Progenitor cell of endocrine pancreas (in vitro differentiated cells): ENCODE measurements at places on chromosomes 1 and 21.

DNA sequence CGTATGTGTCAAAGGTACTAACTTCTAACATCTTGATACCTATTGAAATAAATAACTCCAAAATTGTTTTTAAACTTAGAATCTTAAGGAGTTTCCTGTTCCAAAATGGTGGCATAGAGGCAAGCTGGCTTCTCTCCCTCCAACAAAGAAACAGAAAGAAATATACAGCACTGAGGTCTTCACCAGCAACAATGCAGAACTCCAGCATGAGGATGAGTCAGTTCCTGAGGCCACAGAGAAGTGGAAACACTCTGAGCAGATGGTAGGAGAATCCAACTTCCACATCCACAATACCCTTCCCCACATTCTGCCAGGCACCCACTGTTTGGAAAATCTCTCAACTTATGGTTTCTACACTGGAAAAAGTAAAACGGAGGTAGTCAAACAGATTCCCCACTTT lies 12.2 kb upstream of the PPIH start:
- no peak for DNase-seq

GRCh38 chr21:27582246-27582947 lies 615.5 kb upstream of the ADAMTS5 start:
- DNase-seq: no peak

DNA sequence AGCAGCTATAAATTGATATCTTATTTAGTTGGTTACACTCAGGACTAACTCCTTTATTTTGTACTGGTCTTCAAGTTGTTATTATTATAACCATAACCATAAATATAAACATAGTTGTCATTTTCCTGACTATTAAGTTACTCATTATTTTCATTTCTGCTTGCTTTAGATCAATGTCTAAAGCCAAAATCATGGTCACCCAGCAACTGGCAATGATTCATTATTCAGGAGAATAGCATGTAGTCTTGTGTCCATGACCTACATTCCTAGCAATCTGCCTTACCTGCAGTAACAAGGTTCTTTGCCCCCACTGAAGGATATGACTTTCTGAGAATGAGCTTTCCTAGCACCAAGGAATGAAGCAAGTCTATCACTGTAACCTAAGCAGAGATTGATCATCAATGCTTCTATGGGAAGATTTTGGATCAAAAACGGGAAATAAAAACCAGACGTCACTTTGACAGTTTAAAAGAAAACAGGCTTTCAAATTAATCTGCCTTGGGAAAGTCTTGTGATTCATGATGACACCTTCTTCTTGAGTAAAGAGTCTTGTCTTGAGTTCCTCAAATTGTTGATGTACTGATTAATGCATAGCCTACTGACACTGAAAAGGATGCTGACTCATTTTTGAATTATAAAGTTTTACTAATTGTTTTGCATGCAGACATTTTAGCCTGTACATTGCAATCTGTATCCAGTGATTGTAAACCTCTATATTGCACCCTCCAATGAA lies 203.3 kb upstream of the IVNS1ABP start:
- no peak for DNase-seq

- no peak for DNase-seq
Measured at GRCh38 chr1:28295936-28296335, 32.9 kb upstream of the MED18 start.

DNA sequence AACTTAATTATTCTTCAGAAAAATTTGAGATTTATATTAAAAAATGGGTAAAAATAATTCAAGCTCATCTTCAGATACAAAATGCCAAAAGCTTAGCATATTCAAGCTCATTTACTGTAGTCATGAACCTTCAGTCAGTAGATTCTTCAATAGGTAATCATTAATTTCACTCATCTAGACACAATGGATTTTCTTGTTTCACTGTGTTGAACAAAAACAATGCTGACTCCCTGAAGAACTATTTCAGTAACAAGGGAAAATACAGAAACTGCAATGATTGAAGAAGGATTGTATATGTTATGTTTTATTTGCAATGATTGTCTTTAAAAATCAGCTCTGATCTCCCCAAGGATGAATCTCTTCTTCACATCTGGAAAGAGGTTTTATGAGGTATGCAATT lies 9.2 kb upstream of the HOOK1 start:
- DNase-seq: no peak

DNA sequence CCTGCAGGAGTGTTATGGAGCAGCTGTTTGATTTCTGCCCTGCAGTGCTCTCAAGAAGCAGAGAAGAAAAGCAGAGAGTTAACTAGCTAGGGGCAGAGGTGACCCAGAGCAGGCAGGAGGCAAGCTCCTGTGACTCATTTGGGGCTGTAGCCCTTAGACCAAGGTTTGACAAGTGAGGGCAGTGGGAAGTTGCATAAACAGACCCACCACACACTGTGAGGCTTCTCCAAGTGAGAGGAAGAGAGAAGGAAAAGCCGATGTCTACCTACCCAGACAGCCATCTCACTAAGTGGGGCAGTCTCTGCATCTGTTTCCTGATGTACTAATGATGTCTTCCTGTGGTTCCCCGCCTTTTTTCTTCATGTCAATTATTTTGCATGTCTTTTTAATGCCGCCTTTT lies 159.9 kb upstream of the NR5A2 start:
- no peak for DNase-seq

DNA sequence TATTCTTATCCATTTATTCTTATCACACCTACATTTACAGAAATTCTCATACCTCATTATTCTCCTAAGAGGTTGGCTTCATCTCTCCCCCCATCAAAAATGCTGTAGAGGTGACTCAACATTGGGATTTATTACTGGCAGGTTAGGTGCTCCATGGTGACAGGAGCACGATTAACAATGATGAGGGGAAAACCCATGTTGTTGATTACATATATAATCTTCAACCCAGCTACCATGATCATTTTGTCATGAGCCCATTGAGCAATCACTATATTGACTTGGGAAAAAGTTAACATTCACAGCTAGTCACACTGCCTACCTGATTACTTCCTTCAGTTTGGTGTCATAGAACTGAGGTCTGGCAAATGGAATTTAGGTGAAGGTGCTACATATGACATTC lies 712.1 kb upstream of the CHRM3 start:
- no peak for DNase-seq

GRCh38 chr1:22681556-22682276 lies 28.7 kb downstream of the C1QB start:
- DNase-seq: no peak

GRCh38 chr1:58874342-58874741 lies 90.5 kb upstream of the JUN start:
- DNase-seq: no peak

DNA sequence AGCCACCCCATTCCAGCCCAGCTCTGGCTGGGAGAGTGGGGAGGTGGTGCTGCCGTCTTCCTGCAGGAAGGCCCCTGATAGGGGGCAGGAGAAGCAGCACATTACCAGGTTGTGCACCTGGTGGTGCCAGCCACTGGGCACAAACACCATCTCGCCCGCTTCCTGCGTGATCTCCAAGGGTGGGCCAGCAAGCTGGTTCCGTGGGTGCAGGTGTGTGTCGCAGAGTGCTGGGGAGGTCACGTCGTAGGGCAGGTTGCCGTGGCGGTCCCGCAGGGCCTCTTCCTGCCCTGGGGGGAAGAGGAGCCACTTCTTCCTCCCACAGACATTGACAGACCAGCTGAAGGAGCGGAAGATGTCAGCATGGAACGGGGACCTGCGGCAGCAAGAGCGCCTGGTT lies 1.8 kb downstream of the JMJD4 start:
- DNase-seq: no peak

DNA sequence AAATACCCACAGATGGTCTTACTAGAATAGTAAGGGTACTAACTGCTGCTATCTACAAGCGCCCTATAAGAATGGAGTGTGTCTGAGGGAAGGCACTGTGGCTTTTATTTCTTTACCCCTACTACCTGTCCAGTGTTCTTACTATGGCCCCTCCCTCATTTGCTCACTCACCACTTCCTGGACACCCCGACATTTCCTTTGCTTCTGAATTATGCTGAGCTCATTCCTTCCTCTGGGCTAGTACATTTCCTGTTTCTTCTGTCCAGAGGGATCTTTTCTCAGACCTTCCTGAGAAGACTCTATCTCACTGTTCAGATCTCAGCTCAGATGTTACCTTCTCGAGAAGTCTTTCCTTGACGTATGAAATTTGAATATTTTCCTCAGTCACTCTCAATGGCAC lies 192.1 kb upstream of the DAB1 start:
- no peak for DNase-seq

DNA sequence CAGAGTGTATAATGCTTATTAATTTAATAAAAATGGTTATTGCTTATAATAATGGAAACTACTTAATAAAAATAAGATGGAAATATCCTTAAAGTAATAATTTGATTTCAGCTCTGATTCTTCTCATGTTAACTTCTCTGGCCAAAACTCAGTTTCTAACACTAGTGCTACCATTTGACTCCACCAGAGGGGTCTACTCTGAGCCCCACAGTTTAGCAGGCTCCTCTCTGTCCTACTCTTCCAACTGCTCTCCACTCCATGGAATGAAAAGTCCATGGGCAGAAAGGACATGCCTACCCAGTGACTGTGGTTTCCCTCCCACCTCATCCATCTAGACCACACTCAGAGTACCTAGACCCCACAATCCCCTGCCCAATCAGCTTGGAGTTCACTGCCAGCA lies 489.1 kb upstream of the CAMK1G start:
- no peak for DNase-seq

DNA sequence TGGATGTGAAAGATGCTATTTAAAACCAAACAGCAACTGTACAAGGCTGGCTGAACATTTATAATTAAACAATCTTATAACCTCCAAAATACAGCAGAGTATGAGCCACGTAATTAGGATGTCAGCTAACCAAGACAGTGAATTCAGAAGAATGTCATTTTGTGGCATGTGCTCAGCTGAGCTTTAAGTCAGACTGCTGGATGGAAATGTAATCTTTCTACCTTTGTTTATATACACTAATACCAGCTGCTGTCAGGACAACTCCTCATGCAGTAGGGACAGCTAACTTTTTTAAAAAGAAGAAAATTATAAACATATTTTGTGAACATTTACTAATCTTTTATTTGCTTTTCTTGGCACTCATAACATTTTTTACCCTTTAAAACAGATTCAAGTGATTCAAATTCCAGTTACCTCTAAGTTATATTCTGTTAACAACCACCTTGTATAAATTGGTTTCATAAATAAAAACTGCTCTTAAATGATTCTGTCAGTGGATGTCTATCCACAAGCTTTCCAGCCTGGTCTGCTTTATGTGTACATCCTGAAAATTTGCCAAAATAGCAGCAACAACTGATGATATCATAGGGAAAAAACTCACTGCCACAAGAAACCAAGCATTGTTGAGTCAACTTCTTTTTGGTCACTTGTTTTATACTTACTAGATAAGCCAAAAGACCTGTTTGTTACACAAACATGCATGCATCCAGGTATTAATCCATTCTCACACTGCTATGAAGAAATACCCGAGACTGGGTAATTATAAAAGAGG lies 36.1 kb downstream of the DPH5 start:
- DNase-seq: no peak

DNA sequence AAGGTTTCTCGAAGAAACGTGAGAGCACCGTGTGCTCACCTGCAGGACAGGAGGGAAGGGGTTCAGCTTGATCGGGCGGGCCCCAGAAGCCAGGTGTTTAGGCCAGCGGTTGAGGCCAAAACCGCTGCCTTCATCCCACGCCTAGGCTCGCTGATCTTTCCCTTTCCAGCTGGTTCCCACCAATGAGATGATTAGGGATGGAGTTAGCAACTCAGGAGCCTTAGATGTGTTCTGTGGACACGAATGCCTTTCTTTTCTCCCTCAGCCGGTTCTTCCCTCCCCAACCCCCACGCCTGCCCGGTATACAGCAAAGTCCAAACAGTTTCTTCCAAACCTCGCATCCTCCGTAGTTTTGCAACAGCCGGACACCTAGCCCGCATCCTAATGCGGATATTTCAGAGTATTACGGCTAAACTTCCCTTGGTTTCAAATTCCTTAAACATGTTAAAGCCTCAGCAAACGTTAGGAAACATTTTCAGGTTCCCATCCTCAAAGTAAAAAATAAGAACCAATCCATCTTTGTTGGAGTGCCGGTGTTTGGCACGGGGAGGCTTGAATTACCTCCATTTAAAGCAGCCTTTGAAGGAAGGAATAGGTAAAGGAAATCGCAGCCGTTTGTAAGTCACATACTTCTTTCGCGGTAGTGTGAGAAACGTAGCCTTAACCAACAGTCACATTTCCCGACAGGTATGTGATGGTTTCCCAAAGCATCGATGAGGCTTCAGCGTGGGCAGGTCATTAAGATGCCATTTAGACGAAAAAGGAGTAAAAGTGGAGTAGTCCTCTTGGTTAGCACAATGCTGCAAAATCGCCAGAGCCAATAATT lies 1.1 kb downstream of the LRRC8C start:
- DNase-seq: no peak

- no peak for DNase-seq
Measured at GRCh38 chr1:24720152-24720551, 25.1 kb upstream of the CLIC4 start.

DNA sequence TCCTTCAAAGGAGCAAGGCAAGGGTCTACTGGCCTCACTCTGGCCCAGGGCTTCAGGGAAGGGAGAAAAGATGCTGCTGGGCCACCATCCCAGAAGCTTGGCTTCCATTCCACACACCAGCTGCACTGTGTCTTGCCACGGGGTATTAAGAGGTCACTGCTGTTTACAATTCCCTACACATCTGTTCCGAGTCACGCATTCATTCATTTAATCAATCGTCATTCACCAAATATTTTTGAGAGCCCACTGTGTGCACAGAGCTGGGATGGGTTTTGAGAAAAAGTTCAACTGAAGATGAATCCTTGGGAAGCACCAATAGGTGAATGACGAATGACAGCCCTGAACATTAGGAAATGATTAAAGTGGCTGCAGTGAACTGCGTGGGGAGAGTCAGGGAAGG lies 101.7 kb downstream of the NAV1 start:
- DNase-seq: no peak

- peak; percentile 53 for DNase-seq
Measured at GRCh38 chr1:13749543-13750341, 49.8 kb downstream of the PRDM2 start.

DNA sequence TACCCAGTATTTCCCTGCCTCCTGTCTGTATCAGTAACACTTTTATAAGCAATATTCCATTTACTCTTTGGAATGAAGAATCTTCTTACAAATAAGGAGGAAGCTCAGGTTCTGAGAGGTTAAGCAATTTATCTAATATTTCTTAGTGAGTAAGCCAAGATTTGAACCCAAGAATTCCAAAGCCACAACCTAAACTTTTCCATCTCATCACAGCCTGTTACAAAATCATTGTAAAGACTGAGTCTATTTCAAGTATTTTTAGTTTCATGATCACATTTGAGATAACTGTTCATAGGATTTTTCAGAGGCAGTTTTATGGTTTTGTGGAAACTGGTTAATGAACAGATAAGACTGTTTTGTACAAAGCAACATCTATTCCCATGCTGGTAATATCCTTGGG lies 29.8 kb upstream of the HHAT start:
- DNase-seq: no peak
